ENCODE measurements at places on chromosomes 13 and 19. TPM values are rescaled to one million over a fixed set of nuclear protein-coding genes. Genes with fewer than 3 reads are reported as not detected.

Gene CYP2F1
- polyA plus RNA-seq: not detected

Gene PSG3
- 0.17 TPM for polyA plus RNA-seq

DNA sequence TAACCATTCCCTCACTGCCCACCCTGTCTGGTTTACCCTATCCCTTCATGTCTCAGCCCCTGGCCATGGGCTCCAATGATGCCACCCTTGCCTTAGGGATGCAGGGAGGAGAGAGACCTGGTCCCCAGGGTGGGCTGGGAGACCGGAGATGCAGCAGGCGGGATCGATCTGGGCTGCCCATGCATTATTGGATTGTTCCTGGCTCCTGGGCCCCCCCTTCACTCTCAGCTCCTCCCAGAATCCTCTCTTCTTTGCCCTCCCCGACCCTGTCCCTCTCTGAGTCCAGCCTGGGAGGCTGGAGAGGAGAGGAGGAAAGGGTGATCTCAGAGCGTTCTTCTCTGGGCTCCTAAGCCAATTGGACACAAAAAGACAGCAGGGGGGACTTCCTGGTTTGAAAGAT is 5.8 kb downstream of the KASH5 start:
- DNase-seq: no peak

Gene SIGLEC10
- 1.2 TPM for polyA plus RNA-seq

- DNase-seq: no peak
These were observed 51.0 kb upstream of the GPR12 start for GRCh38 chr13:26811581-26811980.

- DNase-seq: no peak
These were observed 5.2 kb downstream of the DAND5 start for GRCh38 chr19:12974301-12975220.

Gene CYSLTR2
- 0.42 TPM for polyA plus RNA-seq

GRCh38 chr13:34623331-34623730 is 318.7 kb upstream of the NBEA start:
- DNase-seq: no peak

Gene LSM4
- 108 TPM for polyA plus RNA-seq

DNA sequence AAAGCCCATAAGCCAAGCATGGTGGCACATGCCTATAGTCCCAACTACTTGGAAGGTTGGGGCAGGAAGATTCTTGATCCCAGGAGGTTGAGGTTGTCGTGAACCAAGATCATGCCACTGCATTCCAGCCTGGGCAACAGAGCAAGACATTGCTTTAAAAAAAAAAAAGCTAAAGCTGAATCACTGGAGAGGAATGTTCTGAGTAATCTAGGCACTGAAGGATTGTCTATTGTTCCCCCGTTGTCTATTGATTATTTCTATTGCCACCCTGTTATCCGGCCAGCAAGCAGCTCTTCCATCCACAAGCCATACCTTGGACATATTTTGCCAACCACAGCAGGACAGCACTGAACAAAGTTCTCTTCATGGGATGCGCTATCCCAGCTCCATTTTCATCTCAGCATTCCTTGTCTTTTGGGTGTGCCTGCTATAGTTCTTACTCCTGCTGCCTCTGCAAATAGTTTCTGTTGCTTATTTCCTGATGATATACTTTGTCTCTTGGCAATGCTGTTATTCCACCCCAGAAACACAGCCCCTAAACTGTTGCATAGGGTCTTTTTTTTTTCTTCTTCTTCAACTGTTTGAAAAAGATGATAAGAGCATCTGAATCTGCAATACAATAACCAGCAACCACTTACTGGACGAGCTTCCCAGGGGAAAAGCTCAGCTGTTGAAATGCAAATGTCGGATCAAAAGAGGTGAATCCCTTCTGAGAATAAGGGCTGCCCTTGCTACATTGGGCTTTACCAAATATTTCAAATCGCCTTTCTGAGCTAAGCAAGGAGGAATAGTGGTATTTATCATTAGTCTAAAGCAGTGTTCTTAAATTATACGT is 22.2 kb upstream of the SIAH3 start:
- no peak for DNase-seq

- DNase-seq: no peak
These were observed 11.9 kb upstream of the SIGLEC11 start for GRCh38 chr19:49972841-49973240.

DNA sequence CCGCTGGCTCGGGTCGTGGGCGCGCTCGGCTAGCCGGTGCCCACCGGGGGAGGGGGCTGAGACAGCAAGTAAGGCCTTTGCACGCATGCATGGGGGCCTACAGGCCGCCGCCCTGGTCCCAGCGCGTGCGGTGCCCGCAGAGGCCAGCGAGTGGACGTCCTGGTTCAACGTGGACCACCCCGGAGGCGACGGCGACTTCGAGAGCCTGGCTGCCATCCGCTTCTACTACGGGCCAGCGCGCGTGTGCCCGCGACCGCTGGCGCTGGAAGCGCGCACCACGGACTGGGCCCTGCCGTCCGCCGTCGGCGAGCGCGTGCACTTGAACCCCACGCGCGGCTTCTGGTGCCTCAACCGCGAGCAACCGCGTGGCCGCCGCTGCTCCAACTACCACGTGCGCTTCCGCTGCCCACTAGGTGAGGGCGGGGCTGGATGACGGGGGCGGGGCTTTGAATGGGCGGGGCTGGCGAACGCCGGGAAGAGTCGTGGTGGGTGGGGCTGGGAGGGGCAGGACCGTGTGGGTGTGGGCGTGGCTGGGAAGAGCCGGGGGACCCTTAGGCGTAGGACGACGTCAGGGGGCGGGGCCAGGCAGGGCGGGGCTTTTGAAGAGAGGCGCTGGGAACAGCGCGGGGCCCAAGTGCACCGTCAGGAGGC is 2.1 kb downstream of the CILP2 start:
- no peak for DNase-seq

DNA sequence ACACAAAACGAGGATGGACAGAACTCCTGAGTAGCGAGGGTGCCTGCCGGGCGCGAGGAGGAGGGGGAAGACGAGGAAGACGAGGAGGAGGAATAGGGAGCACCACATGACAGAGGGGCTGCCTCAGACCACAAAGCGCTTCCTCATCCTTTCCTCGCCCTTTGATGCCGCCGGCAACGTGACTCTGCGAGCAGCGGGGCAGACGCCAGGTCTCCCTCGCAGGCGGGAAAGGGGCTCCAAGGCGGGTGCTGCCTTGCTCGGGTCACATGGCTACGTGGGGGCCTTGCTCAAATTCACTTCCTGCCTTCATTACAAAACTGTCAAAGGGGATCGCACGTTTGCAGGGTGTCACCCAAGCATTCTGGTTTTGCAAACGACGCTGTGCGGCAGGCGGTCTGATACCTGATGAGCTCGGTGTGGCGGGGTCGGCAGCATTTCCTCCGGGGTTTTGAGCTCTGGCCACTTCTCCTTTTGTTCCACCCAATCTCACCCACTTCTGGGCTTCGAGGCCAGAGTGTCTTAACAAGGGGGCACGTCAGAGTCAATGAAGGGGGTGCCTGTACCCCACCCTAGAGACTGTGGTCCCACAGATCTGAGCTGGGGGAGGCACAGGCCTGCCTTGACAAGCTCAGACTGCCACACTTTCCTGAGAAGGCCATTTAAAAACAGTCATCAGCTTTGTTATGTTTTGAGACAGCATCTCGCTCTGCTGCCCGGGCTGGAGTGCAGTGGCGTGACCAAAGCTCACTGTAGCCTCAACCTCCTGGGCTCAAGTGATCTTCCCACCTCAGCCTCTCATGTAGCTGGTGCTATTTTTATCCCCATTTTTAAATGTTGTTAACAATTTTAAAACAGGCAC is 14.9 kb downstream of the MAP2K2 start:
- DNase-seq: no peak

- no peak for DNase-seq
These were observed 712 bp downstream of the BBC3 start for GRCh38 chr19:47230054-47230920.

DNA sequence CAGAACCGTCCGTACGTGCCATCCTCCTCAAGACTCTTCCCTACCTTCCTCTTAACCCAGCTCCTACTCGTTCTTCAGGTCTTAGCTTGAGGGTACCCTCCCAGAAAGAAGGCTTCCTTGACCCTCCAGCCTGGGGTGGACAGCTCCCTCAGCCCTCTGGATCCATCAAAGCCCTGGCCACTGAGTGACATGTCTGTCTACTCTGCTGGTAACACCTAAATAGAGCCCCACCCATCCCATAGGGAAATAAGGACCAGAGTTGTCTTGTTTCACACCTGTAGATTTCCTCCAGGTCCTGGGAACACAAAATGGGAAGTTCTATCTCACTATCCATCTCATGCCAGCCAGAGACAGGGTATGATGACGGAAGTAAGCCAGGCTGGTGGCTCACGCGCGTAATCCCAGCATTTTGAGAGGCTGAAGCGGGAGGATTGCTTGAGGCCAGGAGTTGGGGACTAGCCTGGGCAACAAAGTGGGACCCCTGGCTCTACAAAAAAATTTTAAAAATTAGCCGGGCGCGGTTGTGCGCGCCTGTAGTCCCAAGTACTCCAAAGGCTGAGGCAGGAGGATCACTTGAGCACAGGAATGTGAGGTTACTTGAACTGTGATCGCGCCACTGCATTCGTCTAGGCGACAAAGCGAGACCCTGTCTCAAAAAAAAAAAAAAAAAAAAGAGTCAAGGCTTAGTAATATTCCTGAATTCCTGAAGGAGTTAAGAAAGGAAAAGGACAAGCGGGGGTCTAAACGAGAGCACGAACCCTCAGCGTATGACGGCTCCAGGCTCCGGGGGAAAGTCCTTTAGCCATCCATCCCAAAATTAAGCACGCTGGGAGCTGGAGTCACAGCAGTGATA is 566 bp upstream of the CCDC97 start:
- DNase-seq: no peak

Gene KIR3DL2
- not detected for polyA plus RNA-seq

DNA sequence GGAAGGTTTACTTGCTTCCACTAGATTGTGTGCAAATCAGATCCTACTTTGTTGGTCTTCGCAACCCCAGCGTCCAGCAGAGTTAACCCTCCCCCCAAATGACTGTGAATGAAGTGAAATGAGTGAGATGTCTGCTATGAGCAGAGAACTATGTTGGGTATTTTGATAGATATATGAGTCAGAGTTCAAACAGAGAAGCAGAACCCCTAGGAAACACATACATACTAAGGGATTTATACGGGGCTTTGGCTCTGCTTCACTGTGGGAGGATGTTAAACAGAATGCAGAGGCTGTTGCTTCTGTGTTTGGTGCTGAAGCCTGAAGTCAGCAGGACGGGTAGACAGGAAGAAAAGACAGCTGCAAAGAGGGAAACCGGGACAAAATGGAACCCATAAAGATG is 197.0 kb downstream of the MZT1 start:
- no peak for DNase-seq

Gene ZNF98
- 5.8 TPM for polyA plus RNA-seq

GRCh38 chr19:15253061-15253460 is 20.8 kb upstream of the EPHX3 start:
- no peak for DNase-seq

DNA sequence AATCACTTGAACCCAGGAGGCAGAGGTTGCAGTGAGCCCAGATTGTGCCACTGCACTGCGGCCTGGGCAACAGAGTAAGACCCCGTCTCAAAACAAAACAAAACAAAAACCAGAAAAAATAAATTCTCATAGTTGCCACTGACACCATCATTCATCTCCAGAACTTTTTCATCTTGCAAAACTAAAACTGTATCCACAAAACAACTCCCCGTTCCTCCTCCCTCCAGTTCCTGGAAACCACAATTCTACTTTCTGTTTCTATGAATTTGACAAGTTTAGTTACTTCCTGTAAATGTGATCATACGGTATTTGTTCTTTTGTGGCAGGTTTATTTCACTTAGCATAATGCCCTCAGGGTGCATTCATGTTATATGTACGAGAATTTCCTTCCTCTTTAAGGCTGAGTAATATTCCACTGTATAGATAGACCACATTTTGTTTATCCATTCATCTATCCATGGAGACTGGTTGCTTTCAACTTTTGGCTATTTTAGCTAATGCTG is 13.2 kb upstream of the ADGRE5 start:
- no peak for DNase-seq

DNA sequence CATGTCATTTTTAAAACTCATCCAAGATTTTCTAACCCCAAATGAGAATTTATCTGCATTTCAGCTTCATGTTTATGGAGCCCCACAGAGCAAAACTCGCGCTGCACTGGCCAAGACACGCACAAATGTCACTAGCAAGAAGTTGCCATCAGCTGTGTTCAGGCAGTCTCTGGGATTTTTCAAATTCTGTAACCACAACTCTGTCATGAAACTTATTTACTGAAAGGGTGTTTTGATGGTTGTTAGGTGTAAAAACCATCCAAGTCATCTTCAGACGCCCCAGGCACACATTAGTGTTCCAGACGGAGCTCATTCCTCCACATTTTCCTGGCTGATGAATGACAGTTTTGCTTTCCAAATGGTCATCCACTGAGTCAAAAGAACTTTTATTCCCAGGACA is 63.4 kb downstream of the SLC7A1 start:
- no peak for DNase-seq

GRCh38 chr13:90015565-90016507 is 1331.7 kb upstream of the MIR17HG start:
- no peak for DNase-seq

GRCh38 chr19:40157059-40157458 is 34.2 kb upstream of the MAP3K10 start:
- no peak for DNase-seq

Gene GGACT
- polyA plus RNA-seq: 6.3 TPM

GRCh38 chr19:46391296-46392251 is 21.8 kb downstream of the CCDC8 start:
- no peak for DNase-seq

Gene VSTM1
- polyA plus RNA-seq: not detected

Gene ATP1A3
- polyA plus RNA-seq: 0.39 TPM

- no peak for DNase-seq
These were observed 16.5 kb downstream of the ARHGEF7 start for GRCh38 chr13:111131611-111132010.

DNA sequence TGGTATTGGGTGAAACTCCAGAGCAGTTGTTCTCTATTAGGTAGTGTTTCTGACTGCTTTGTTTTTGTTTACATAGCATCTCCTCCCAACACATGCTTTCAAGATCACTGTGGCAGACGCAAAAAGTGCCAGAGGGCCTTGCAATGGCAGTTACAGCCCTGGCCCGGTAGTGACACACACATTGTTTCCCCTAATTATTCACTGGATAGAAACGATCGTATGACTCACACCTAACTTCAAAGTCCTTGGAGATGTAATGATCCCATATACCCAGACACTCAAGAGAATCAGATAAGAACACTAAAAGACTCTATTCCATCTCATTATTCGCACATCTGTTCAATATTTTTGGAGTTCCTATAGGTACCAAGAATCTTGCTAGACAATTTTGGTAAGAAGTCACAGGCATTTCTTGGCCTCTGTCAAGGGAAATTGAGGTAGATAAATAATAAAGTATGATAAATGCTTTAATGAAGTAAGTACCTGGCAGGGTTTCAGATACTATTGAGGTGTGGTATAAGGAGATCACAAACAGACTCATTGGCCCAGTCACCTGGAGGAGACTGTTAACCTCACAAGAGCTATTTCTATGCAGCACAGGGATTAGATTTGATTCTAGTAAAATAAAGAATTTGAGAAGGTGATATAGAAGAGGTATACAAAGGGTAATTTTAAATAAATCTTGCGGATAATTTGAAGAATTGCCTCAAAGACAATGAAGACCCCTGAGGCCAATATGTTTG is 485.3 kb downstream of the SLITRK6 start:
- DNase-seq: no peak

Gene WDR62
- polyA plus RNA-seq: 5.0 TPM

Gene NCCRP1
- 4.5 TPM for polyA plus RNA-seq

Gene FFAR3
- 0.11 TPM for polyA plus RNA-seq

Measured in renal cortex interstitium (tissue), 15 donors.